Right hindlimb (tissue), 1 donor: ENCODE measurements at places on chromosomes 3 and 15.

DNA sequence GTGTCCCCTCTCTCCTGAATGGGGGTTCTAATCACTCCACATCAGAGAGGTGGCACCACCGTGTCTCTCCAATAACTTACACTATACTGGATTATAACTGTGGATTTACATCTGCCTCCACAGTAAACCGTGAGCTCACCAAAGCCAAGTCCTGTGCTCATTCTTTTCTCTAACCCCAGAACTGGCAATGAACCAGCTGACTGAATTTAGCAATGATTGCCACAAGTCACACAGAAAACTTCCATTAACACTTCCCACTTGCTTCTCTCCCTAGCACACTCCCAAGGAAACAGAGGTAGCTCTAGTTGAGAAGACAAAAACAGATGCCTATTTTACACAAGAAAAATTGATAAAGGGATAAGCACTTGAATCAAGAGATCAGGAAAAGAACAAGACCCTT, 361.3 kb downstream of the ULK4 start:
- no peak for DNase-seq

- peak; percentile 66 for DNase-seq
These were observed 17.8 kb downstream of the SPATA12 start for GRCh38 chr3:57078344-57078634.

GRCh38 chr3:116849261-116849688, 139.7 kb downstream of the TUSC7 start:
- no peak for DNase-seq

GRCh38 chr3:117853923-117854668, 1144.5 kb downstream of the TUSC7 start:
- no peak for DNase-seq

- DNase-seq = no peak
These were observed 152.0 kb downstream of the GREM1 start for GRCh38 chr15:32869776-32870175.

GRCh38 chr3:139309880-139310279, 33.9 kb upstream of the MRPS22 start:
- DNase-seq = no peak

DNA sequence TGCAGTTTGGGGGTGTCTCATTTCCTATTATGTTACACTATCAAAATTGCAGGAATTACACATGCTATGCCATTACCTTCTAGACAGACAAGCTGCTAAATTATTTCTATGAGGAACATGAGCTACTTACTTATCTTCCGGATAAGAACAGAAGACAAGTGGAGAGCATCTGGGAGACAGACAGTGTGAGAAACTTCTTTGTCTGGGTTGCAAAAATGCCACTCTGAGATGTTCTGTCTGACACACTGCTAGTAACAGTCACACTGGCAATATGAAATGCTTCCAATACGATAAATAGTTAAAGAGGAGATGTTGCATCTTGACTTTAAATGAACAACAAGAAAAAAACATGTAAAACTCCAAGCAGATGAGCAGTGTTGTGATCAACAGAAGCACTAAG, 40.1 kb downstream of the LSAMP start:
- DNase-seq = no peak

- no peak for DNase-seq
These were observed 115.7 kb downstream of the TMCC1 start for GRCh38 chr3:129777806-129778205.

DNA sequence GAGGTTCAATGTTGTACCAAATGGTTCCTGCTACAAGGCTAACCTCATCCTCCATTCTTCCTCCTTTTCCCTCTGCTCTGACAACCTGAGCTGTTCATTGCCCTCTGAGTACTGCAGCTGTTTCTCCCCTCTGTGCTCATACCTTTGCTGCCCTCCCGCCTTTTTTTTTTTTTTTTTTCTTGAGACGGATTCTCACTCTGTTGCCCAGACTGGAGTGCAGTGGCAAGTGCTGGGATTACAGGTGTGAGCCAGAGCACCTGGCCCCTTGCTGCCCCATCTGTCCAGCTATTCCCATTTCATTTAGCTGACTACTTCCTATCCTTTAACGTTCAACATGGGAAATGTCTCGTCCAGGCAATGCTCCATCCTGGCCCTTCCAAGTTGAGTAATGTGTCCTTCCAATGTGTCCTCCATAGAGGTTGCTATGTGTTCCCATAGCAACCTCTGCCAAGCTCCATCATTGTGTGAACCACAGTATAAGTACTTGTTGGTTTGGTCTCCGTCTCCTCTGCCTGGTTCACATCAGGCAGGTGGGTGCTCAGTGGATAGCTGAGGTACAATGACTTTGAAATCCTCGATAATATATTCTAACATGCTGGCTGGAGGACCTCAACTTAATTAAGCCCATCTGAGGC, 179.9 kb upstream of the ANKRD28 start:
- no peak for DNase-seq

GRCh38 chr15:34043813-34044212, 4.8 kb upstream of the AVEN start:
- no peak for DNase-seq

DNA sequence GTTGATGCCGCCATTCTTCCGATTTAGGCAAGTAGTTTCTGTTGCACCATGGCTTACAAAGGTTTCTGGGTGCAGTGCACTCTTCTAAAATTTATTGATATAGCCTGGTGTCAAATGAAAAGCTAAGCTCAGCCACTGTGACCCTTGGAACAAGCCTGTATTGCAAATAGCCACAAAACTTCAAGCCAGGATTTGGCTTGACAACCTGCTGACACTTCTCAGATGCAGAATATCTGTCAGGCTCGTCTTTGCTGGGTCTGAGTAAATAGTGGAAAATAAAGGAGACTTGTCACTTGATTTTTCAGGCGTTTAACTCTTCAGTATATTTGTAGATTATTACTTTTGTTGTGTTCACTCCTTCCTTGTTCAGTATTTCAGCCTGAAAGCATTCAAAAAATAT, 871.8 kb downstream of the OTOL1 start:
- DNase-seq = no peak

DNA sequence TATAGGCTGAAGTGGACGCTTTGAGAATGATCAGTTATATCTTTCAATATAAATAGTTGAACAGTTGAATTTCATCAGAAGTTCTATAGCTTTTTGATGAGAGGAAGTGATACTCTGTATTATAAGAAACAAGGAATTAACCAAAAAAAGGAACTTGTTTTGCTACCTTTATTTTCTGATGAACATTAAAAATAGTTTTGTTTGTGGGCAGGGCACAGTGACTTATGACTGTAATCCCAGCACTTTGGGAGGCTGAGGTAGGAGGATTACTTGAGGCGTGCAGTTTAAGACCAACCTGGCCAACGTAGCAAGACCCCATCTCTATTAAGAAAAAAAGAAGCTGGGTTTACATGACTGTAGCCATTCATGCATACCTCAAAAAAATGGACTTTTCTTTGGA, 16.7 kb downstream of the BLOC1S6 start:
- no peak for DNase-seq

DNA sequence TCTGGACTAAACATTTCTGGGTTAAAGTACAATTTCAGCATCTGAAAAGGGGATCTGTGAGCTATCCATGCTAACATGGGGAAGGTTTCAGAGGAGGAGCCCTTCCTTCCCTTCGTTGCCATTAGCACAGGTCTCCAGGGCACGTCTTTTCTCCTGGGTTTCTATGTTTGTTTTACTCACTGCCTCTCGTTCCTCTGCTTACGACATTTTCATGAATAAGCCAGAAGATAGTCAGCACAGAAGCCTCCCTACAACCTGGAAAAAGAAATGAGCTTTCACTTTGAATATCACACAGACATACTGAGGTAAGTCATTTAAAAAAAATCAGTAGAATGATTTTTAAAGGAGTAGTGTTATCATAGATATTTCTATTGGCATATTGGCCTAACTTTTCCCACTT, 117.2 kb upstream of the KCNMB2 start:
- no peak for DNase-seq

DNA sequence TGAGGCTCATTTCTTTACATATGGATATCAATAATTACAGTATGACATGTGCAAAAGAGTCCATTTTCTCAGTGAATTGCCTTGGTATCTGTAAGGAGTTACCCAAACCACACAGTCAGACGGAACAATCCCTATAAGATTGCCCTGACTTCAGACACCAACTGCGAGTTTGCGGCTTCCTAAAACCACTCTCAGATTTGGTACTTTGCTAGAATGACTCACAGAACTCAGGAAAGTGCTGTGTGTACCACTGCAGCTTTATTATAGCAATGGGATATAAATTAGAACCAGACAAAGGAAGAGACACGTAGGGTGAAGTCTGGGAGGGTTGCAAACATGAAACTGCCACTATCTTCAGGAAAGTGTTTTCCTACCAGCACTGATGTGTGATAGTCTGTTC, 45.8 kb upstream of the ATP13A3 start:
- no peak for DNase-seq

GRCh38 chr15:29672923-29673809, 149.1 kb downstream of the TJP1 start:
- no peak for DNase-seq

- DNase-seq = no peak
These were observed 72.5 kb downstream of the SPRED1 start for GRCh38 chr15:38324939-38325647.

DNA sequence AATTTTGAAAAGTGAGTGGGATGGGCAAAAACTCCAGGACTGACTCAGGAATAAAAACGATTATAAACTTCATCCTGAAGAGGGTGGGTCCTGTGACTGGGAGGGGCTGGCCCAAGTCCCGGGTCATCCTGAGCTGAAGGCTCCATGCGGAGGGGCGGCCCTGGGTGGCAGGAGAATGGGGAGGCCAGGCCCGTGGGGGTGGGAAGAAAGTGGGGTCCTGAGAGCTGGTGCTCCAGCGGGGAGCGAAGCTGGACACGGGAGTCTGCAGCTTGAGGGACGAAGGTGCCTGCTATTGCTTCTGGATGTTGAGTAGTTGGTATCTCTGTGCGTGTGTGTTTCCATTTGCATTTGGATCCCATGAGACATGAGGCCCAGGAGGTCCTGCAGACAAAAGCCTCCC, 4.7 kb upstream of the OCA2 start:
- no peak for DNase-seq

DNA sequence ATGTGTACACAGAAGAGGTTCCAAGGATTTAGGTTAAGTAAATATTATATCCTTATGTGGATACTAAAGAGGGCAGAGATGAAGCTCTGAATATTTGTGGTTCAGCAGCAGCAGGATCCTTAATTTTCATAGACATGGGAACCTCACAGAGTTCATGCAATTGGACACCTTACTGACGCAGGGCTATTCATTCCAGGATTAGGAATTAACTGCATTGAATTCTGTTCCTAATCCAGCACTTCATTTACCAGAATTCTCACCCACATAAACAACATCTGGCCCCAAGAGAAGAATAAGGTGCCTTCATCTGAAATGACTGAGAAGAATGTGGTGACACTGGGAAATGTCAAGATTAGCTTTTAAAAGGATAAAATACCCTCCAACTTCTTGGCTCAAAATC, 62.4 kb downstream of the ADAMTS9 start:
- DNase-seq = no peak

- DNase-seq = no peak
These were observed 57.2 kb downstream of the OXNAD1 start for GRCh38 chr3:16322189-16322588.

DNA sequence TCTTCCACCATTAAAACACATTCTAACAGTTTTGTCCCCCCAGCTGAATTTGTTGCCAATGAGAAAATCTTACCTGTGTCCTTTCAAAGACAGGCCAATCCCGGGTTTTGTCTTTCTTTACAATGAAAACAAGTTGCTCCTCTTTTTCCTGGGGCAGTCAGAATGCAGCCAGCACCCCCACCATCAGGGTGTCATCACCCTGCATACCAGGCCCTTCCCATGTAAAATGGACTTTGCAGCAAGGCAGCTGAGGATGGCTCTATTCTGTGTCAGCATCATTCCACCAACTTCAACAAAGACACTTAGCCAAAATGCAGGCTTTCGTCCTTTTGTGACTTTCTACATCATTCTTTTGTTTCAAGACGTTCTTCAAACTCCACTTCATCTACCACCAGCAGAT, 490.9 kb downstream of the OCA2 start:
- no peak for DNase-seq

- DNase-seq = no peak
These were observed 47.8 kb upstream of the RARB start for GRCh38 chr3:25380222-25380739.

DNA sequence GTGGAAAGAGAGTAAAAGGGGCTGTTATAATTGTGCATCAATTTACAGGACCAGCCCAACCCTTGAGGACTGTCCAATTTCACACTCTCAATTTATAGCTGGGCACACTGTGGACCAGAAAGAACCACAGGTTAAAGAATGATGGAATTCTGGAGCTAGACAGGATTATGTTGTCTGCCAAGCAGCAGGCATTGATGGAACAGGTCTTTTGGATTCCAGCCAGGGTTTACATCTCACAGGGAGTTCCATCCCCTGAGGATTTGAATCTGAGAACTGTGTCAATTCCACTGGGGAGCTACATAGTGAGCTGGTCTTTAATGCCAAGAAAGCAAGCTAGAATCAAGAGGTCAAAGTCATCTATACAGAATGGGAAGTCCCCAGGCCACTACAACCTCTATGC, 389.5 kb upstream of the WNT5A start:
- DNase-seq = no peak
